NCI-H2081 treated with DMSO at 0.1 percent for 48 hours (cell line): ENCODE measurements at places on chromosomes 2 and 18.

GRCh38 chr2:45084361-45085020 is 75.2 kb upstream of the SIX2 start:
- DNase-seq: no peak

DNA sequence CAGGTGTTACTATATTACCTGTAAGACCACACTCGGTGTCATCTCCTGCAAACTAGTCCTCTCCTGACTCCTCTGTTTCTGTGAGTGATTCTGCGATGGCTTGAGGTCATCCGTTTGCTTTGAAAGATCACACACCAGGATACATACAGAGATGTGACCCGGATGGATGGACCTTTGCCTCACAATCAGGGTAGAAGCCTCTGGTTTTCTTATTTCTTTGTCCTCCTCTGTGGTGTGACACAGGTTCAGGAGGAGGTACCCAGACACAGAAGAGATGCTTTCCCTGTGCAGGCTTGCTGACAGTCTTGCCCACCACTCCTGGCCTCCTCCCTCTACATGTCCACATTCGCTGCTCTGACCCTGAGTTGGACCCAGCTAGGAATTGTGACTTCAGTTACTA is 34.6 kb downstream of the PSD4 start:
- DNase-seq: no peak

GRCh38 chr2:98555696-98556095 is 52.6 kb downstream of the COA5 start:
- no peak for DNase-seq

GRCh38 chr2:164882276-164882675 is 40.7 kb upstream of the COBLL1 start:
- no peak for DNase-seq

DNA sequence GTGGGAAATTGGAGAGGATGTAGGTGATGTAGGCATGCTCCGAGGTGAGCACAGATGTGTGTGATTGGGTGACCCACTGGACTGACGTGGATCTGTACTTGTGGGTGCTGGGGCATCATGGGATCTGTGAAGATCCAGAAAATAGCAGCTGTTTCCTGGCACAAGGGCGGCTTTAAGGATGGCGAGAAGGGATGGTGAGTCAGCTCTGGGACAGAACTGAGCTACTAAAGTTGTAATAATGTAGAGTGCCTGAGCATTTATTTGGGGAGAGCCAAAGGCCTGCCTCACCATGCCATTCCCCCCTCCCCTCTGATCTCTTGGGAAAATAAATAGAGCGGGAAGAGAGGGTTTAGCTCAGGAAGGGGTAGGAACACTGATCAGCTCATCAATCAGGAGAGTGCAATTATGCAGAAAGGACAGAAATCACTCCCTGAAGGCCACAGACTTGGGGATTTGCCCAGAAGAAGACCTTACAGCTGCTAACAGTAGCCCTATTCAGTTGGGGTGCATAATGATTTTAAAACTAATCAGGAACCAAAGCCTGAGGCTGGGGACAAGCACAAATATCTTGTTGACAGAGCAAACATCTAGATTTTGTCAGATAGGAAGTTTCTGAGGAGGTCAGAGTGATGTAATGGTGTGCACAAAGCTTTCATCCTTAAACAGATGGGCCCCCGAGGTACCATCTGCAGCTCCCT is 30.3 kb downstream of the TANC1 start:
- no peak for DNase-seq

- DNase-seq: no peak
These were observed 378.8 kb upstream of the ETAA1 start for GRCh38 chr2:67018301-67018700.

- DNase-seq: no peak
These were observed 577 bp upstream of the TANC1 start for GRCh38 chr2:158967731-158968395.

DNA sequence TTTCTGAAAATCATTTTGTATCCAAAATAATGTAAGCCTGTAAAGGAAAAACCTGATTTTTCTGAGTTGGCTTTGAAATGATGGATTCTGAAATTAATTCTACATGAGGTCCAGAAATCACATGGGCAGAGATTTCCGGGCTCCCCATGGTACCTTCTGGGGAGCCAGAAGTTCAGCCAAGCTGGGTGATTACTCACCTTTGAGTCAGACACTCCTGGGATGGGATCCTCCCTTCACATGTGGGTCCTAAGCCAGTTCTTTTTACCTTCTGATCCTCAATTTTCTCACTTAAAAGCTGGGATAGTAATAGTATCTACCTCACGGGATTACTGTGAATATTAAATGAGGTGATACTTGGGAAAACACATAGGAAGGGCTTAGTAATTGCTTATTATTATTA is 179.8 kb upstream of the EPAS1 start:
- no peak for DNase-seq

GRCh38 chr2:152097801-152098495 is 896 bp downstream of the CACNB4 start:
- no peak for DNase-seq

DNA sequence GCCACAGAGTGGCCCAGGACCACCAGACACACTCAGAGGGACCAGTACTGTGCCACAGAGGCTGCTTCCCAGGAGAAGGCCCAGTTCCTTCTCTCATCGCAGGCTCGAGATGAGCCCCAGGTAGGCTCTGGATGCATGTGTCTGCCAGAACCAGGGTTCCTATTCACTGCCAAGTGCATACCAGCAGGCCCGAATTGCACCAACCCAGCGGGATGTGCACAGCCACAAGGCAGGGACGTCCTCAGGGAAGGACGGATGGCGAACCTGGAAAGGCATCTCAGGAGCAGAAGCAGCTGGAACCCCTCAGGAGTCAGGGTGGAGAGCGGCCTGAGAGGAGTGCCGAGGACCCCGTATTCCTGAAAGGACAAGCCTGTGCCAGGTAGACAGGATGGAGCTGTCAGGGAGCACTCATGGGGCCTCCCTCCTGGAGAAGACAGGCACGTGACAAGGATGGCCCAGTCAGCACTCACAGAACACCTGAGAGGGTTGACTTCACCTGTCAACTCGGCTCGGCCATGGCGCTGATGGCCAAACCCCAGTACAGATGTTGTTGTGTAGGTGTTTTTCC is 73.7 kb downstream of the PTGR3 start:
- no peak for DNase-seq

DNA sequence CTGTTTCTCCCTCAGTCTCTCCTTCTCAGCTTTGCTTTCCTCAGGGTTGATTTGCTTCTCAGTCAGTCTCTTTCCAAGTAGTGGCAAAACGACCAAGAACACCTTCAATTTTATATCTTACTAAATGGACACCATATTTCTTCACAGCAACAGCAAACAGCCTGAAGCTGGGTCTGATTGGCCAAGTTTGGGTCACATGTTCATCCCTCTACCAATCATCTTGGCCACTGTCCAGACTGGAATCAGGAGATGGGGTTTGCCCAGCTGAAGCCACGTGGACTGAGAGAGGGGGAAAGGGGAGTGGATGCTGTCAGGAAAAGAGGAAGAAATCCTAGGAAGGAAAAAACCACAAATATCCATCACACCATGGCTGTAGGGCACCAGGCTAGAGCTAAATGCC is 42.0 kb upstream of the ACMSD start:
- no peak for DNase-seq

DNA sequence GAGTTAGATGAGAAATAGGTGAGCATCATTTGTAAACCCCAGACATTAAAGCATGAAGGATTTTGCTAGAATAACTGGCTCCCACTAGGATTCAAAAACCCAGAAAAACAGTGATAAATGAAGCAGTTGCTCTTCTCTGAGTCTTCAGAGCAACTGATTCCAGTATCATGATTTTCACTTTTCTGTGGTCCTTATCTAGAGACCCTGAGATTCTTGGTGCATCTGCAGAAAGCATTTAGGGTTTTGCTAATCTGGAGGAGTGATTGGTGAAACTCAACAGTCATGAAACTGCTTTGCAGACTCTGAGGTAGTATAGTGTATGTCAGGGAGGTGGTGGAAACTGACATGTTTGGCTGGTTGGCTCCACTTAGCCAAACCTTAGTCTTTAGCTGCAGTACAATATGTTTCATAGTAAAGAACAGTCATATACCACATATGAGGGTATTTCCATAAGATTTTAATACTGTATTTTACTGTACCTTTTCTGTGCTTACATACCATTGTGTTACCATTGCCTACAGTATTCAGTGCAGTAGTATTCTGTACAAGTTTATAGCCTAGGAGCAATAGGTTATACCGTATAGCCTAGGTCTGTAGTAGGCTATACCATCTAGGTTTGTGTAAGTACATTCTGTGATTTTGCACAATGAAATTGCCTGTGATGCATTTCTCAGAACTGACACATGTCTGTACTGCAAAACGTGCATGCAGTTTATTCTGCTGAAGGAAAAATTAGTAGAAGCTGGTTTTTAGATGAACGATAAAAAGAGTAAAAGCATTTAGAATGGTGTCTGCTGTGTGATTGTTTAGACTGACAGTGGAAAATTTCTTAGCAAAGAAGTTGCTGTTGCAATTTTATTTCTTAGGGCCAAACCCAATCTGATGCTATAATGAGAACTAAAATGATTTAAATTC is 23.8 kb downstream of the EML4 start:
- no peak for DNase-seq

- DNase-seq: no peak
These were observed 283.1 kb downstream of the ZNF407 start for GRCh38 chr18:74880706-74881278.

DNA sequence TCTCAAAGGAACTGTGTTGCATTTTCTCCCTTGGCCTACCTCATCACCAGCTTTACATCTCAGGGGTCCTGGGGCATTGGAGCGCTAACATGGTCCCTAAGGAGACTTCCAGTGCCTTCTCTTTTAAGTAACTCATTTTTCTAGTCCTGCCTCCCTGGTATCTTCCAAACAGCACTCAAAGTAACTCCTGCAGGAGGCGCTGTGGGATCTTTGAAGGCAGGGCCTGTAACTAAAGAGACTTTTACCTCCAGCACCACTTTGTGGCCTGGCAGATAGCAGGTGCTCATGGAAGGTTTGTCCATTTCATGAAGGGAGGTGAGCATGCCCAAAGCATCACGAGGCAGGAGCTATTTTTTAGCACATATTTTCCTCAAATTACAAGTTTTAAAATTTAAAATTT is 411.0 kb upstream of the GYPC start:
- no peak for DNase-seq

DNA sequence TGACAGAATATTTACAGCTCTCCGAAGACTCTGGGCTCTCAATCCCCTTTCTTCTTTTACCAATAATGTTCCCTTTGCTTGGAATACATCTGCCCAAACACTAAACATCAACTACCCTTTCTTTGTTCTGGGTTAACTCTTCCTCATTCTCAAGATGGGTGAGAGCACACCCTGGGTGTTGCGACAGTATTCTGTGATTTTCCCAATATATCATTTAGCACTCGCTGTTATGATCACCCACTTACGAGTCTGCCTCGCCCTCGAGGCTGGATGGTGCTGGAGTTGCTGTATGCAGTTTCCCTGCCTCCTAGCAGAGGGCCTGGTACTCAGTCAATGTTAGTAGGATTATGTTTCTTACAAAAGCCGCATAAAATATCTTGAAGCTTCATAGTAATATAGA is 93.2 kb downstream of the SOCS6 start:
- no peak for DNase-seq

DNA sequence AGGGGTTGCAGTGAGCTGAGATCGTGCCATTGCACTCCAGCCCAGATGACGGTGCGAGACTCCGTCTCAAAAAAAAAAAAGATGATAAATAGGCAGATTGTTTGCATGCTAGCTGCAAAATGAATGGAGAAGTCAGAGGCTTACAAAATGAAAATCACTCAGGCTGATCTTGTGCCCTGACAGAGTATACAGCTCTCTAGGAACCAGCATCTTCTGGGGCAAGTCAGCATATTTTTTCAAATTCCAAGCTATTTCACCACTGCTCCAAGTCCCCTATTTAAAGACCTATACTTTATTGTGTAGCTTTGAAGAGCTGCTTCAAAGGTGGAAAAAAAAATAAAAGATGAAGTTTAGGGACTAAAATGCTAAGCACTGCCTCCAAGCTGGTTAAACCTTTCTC is 6.1 kb downstream of the E2F6 start:
- DNase-seq: no peak

- DNase-seq: no peak
These were observed 31.4 kb downstream of the ATF2 start for GRCh38 chr2:175136334-175137215.
